ENCODE measurements at places on chromosomes 1 and 21.
A peak's percentile ranks its signal among the peaks of the same experiment; 100 is the strongest.

DNA sequence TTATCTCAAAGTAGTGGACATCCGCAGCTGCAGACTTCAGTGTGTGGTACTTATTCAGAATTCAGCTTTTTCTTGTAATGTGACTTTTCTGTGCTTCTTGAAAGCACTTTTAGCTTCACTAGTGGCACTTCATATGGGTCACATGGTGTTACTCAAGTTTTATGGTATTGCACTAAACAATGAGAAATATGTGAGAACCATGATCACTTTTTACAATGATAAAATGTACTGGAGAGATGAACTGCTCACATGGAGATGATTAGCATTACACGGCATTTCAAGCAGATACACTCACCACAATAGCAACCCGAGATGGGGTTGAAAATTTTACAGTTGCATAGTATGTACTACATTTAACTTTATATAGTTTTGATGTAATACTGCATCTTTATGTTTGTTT, 40.1 kb upstream of the GPR52 start:
- no peak for DNase-seq

DNA sequence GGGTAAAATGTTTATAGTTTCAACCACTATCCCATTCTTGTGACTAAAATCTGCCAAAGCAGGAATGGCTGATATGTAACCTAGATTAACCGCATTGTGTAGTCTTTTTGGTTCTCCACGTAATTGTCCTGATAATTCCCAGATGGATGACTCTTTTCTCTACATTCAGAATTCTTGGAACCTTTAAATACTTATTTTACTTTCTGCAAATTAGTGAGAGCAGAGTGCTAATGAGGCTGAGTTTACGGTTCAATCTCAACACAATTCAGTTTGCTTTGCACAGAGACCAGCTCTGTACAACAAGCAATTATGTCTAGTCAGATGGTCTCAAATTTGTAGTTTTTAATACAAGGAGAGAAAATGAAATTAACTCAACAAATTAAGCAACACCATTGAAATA, 9.1 kb downstream of the CRB1 start:
- no peak for DNase-seq

GRCh38 chr1:146012703-146013558, 8.6 kb downstream of the HJV start:
- DNase-seq = no peak

GRCh38 chr1:77623066-77623465, 59.4 kb downstream of the ZZZ3 start:
- no peak for DNase-seq

GRCh38 chr1:50611675-50612074, 188.4 kb upstream of the DMRTA2 start:
- DNase-seq = no peak

DNA sequence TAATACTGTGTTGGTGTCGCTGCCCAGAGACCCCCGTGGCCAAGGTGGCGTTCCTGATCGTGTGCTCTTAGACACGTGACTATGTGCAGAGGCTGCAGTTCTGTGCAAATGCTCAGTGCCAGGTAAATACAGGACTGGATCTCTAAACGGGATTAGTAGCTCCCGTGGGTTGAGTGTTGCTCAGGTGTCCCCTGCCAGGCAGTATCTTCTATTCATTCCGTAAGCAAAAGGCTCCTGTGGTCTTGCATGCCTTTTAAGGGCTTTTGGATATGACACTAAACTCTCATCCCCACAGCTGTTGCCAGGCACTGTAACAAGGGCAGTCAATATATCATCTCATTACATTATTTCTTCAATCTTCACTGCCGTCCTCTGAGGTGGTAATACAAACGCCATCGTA, 94.2 kb upstream of the MAP1LC3C start:
- no peak for DNase-seq

DNA sequence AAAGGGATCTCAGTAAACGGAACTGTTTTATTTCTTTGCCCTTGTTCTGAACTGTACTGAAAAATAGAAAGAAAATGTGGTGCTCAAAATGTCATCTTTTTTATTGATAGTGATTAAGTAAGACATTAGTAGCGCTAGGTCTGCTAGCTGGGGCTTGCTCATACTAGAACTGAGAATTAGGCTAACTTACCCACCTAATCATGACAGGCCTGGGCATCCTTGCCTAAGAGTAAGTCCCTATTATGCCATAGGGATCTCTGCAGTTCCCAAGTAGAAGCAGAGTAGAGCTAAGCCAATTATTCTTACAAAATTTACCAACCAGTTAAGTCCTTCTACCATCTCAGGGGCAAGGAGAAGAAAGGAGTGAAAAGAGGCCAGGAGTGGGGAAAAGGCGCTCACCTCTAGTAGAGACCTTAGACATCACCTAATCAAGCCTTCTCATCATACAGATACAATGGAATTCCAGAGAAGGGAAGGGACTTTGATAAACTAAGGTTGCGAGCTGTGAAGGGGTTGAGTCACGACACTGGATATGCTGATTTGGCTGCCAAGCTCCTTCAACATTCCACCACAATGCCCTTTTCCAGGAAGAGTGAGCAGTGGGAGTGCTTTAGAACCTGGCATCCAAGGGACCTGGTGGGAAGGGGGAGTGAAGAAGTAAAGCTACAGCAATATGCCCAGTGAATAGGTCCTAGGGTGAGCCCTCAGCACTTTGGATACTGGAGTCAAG, 27.7 kb upstream of the RPTN start:
- no peak for DNase-seq

- no peak for DNase-seq
Observed at GRCh38 chr1:38076038-38076437, 29.4 kb upstream of the POU3F1 start.

DNA sequence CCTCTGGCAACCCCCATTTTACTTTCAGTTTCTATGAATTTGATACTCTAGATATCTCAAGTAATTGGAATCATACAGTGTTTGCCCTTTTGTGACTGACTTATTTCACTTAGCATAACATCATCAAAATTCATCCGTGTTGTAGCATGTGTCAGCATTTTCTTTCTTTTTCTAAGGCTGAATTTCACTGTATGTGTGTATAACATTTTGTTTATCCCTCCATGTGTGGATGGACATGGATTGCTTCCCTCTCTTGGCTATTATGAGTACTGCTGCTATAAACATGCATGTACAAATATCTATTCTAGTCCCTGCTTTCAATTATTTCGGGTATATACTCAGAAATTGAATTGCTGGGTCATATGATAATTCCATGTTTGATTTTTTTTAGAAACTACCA, 97.3 kb downstream of the MAP3K21 start:
- no peak for DNase-seq

DNA sequence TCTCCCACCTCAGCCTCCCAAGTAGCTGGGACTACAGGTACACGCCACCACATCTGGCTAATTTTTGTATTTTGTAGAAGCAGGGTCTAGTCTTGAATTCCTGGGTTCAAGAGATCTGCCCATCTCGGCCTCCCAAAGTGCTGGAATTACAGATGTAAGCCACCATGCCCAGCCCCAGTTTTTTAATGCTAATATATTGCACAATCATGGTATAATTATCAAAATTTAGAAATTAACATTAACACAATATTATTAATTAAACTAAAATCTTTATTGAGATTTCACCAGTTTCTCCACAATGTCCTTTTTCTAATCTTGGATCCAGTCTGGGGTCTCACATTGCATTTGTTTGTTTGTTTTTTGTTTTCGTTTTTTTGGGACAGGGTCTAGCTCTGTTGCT, 21.9 kb upstream of the GPX7 start:
- DNase-seq = no peak

- DNase-seq = no peak
Observed at GRCh38 chr1:247373721-247374141, 42.1 kb upstream of the ZNF496 start.

GRCh38 chr1:66757722-66758240, 5.5 kb downstream of the DYNLT5 start:
- no peak for DNase-seq

DNA sequence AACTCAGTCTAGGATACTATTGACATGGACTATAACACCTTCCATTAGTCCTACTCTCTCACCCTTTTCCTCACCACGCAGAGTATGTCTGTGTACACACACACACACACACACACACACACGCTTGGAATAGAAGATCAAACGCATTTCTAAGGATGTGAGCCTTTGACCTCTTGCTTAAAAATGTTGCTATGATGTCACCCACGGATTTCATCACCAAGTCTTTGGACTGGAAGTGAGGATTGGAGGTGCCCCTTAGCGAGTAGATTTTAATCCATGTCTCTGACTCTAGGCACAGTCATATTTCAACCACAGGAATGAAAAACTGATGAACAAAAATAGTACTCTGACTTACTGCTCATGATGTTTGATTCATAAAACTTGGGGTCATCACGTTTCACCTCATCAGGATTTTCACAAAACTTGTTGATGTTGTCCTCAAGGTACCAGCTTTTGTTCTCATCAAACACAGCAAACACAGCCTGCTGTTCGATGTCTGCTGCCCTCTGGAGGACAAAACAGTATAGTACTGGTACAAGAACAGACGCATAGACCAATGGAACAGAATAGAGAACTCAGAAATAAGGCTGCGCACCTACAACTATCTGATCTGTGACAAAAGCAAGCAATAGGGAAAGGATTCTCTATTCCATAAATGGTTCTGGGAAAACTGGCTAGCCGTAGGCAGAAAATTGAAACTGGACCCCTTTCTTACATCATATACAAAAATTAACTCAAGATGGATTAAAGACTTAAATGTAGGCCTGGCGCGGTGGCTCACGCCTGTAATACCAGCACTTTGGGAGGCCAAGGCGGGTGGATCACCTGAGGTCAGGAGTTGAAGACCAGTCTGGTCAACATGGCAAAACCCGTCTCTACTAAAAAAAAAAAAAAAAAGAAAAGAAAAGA, 39.9 kb downstream of the F5 start:
- peak; percentile 65 for DNase-seq

DNA sequence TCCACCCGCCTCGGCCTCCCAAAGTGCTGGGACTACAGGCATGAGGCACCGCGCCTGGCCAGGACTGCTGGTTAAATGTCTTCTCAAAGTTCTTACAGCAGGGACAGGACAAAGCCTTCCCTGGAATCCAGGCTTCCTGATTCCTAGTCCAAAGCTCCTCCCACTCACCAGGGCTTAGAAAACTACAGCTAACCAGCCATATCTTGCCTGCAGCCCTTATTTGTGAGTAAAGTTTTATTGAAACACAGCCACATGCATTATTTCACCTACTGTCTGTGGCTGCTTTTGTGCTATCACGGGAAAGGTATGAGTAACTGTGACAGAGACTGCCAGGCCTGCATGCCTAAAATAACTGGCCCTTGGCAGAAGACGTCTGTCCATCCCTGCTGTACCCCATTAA, 24.4 kb downstream of the TMCO4 start:
- no peak for DNase-seq

- no peak for DNase-seq
Observed at GRCh38 chr1:151146072-151146411, 389 bp downstream of the SEMA6C start.

- no peak for DNase-seq
Observed at GRCh38 chr1:35577071-35577998, 4.2 kb downstream of the TFAP2E start.

- DNase-seq = no peak
Observed at GRCh38 chr1:237562242-237562823, 328.4 kb downstream of the ZP4 start.

- no peak for DNase-seq
Observed at GRCh38 chr1:28983509-28984310, 69.3 kb downstream of the EPB41 start.

DNA sequence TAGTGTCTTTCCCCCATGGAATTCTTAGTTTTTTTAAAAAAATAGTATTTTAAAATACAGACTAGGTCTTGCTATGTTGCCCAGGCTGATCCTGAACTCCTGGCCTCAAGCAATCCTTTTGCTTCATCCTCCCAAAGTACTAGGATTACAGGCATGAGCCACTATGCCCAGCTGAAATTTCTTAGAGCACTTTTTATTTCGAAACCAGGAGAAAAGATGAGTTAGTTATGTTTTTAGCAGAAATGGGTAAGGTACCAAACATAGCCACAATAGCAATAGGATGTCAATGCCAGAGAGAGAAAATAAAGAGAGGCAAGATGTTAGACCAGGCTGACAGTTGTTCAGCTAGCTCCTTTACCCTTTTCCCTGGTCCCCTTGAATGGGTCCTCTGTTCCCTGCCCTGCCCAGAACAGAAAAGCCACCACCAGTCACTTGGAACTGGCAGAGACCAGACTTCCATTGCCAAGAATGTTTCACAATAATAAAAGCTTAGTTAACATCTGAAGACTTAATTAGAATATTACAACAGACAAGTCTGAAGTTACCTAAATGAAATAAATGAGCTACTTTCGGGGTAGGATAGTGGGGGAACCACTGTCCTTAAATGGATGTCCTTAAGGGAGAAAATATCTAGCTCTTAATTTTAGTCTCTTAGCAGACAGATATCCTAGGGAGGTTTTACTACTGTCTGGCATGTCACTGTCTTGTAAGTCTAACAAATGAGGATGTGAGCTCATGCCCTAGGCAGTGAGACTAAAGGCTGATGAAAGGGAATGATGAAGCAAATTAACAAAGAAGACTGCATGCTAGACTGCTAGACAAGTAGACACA, 54.3 kb downstream of the ABL2 start:
- no peak for DNase-seq

DNA sequence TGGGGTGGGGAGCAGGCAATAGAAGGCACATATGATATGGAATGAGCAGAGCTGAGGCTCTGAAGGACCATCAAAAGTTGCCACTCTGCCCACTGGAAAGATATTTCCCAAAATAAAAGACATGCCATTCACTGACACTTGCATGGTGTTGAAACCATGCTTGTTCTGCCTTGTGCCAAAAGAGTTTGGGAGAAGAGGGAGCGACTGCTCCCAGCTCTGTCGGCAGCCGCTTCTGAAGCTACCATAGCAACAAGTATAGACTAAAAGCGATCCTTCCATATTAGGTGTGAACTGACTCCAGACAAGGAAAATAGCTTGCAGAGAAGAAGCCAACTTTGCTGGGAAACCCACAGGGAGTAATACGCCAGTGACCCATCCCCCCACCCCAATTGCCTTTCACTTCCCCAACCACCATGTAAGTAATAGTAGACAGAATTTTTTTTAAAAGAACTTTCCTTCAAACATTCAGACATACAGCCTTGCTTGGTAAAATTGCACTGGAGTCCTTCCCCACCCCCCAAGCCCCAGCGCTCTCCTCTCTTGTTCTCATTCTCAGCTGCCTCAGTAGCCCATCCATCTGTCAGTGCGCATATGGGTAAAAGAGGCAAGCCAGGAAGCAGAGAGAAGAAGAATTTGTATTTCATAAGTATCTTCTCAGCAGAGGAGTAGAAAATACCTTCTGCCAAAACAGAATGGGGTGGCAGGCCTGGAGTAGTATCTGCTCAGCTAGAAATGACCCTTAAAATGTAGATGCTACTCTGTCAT, 263.7 kb downstream of the OMA1 start:
- no peak for DNase-seq

Data from NCI-H2107 (cell line).